ENCODE measurements at places on chromosomes 5 and 9.

GRCh38 chr9:14314424-14314928 is 535 bp upstream of the NFIB start:
- DNase-seq = peak; percentile 77

DNA sequence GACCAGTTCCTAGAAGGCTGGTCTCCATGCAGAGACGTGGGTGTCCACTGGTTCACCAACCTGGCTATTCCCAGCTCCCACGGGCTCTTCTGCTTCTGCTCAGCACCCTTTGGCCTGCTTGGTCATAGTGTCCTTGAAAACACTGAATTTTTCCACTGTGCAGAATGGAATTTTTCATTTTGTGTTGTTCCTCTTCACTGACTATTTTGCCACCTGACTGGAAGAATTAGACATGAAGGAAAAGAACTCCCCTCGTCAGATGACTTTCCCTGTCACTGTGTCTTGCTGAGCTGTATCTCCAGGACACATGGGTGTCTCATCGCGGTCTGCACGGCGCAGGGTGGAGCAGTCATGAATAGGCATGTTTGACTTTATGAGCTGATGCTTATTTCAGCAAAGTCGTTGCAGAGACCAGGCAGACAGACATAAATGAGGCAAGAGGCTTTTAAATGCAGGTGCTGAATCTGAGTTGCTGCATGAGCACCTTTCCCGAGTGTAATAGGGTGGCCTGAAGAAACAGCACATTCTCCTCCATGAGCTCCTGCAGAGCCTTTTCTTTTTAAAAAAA is 50.2 kb upstream of the SEMA4D start:
- DNase-seq = no peak

GRCh38 chr9:120857481-120857880 is 14.8 kb upstream of the PSMD5 start:
- no peak for DNase-seq

DNA sequence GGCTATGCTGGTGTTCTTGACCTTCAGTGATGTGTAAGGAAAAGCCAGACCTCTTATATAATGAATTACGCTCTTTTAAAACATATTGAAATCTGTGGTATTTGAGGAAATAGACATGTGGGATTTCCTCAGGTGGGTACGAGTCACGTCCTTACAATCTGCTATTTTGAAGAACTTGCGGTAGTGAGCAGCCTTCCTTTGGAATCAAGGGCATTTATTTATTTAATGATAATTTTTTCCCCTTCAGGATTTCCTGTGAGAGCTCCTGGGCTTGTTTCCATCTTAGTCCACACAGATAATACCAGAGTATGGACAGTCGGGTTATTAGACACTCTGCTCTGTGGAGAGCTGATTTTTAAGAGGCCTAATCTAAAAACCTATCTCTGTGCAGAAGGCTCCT is 167.9 kb downstream of the ARHGEF28 start:
- DNase-seq = no peak

- no peak for DNase-seq
Observed at GRCh38 chr9:100126423-100126822, 27.4 kb downstream of the INVS start.

DNA sequence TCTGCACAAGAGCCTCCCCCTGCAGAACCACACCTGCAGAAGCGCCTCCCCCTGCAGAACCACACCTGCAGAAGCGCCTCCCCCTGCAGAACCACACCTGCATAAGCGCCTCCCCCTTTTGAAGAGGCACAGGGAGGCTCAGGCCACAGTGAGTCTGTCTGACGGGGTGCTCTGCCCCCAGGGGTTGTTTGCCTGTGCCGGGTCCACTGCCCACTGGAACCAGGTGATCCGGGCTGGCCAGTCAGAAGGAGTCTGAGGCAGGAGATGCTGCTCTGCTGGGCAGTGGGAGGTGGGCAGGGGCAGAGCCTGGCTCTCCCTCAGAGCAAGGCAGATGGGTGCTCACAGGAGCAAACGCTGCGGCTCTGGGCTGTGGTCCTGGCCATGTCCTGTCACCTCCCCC is 60.8 kb upstream of the RNU6ATAC start:
- no peak for DNase-seq

DNA sequence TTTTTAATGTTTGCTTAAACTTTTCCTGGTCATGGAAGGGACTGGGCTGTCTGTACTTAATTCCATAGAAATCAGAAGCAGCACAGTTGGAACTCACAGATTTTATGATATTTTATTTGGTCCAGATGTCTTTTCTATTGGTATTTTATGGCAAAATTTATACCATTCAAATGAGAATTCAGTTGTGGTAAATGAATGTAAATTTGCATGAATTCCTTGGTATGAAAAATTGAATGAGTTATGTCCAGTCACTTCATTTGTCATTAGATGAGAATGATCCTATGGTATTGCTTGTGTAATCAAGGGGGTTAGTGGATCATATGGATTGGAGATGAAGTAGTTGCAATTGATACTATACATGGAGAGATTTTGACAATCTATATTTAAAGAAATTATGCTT is 188.0 kb downstream of the KDM4C start:
- DNase-seq = peak; percentile 40

GRCh38 chr5:65451436-65451835 is 30.3 kb downstream of the ADAMTS6 start:
- peak; percentile 24 for DNase-seq

DNA sequence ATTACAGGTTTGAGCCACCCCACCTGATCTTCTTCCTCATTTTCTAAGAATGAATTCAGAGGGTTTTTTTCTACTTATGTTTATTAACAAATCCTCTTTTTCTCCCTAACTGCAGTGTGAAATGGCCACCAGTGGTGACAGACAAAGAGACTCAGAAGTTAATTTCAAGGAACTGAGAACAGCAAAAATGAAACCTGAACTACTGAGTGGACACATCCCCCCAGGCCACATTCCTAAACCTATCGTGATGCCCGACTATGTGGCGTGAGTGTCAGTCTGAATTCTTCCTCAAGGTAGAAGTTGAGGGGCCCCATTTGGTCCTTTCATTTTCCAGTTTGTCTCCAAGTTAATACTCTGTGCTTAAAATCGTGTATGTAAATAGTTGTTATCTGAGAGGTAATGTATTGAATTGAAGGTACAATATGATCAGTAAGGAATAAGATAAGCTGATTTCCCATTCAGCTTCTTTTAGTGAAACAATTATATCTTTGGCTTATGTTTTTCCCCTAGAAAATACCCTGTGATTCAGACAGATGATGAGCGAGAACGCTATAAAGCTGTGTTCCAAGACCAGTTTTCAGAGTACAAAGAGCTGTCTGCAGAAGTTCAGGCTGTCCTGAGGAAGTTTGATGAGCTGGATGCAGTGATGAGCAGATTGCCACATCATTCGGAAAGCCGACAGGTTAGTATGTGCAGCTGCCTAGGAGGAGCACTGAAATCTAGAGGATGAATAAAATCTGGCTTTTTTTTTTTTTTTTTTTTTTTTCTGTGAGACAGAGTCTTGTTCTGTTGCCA is 17.7 kb downstream of the MARVELD2 start:
- DNase-seq = no peak

- no peak for DNase-seq
Observed at GRCh38 chr9:100228352-100228869, 124.3 kb downstream of the TEX10 start.

DNA sequence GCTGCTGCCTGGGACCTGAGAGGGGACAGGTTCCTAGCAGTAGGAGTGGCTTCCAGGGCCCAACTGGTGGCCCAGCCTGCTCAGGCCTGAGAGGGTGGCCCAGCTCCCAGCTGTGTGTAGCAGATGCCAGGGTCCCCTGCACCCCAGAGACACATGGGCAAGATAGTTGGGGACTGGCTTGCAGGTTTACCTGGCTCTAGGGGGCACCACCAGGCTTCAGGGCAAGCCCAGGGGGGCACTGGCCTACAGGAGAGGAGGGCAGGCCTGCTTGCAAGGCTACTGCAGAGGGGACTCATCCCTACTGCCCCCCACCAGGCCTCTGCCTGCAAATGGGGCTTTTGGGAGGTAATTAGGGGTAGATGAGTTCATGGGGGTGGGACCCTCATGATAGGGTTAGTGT is 123.3 kb downstream of the ZNF354C start:
- DNase-seq = no peak

DNA sequence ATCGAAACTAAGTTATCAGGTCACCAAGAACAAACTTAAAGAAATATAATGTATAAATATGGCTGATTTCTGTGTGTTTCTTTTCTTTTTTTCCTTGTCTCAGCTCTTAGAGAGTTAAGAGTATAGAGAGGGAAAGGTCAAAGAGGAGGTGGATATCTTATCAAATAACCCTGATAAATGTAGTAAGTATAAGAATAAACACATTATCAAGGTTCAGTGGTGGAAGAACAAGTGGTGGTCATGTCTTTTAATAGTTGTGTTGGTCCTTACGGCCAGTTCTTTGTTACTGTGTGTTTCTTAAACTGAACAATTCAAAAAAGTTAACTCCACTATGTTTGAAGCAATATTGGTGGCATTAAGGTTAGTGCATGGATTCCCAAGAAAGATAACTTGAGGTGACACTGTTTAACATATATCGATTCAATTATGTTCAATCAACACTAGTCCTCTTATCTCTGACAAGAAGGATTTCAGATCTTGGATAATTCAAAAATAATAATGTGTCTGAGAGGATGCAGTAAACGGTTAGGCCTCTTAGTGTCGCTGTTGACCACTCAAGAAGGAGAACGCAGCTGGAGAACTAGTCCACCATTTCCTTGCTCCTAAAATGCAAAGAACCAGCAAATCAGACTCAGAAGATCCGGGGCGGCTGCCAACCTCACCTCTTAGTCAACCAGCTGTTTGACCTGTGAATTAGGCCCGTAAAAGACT is at the start of gene PCDHGA3:
PCDHGA3 (plus strand) TSS at position 588 of the 711 bp plus-strand sequence. CDS start 205 bp downstream, outside the sequence.
- DNase-seq = peak; percentile 64

GRCh38 chr9:114798780-114799427 is 6.9 kb downstream of the TNFSF15 start:
- no peak for DNase-seq

DNA sequence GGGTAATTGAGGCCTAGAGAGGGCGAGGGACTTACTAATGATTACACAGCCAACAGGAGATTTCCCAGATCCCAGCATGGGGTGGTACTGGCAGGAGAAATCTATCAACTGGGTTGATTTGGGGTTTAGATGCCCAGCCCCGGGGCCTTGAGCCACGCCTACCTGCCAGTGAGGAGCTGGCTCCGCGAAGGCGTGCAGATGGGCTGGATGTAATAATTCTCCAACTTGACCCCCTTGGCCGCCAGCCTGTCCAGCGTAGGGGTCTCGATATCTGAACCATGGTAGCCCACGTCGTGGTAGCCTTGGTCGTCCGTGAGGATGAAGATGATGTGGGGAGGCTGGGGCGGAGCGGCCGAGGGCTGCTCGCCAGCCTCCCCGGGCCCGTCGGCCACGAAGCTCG is 804 bp downstream of the ARSI start:
- DNase-seq = no peak

DNA sequence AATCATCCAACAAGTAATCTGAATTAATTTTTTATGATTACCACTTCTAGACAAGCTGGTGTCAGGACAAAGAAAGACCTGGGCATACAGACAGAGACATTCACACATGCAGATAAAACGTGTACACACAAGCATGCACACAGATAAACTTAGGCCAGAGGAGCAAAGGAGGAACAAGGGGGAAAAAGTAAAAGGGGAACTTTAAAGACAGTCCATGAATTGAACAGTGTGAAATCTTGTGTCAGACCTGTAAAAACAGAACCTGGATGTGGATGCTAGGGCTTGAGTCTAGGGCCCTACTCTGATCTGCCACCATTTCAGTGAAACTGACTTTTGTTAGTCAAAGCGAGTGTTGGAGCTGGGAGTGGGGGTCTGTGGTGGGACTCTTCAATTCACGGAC is 11.2 kb upstream of the ZSWIM6 start:
- no peak for DNase-seq

DNA sequence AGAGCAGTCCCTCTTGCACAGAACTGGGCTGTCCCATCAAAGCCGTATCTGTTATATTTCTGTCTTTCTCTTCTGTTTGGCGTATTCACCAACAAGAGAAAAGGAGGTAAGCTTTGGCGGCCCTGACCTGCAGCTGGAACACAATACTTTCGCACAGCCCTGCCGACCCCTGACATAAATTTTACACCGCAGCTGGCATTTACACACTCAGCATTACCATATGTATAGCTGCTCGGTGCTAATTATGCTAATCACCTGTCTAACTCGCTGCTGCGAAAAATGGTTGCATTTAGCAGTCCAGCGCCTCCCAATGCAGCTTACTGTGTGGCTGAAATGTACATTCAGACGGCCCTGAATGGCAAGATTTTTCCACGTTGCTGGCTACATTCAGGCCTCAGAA is 20.8 kb downstream of the PTCH1 start:
- no peak for DNase-seq

DNA sequence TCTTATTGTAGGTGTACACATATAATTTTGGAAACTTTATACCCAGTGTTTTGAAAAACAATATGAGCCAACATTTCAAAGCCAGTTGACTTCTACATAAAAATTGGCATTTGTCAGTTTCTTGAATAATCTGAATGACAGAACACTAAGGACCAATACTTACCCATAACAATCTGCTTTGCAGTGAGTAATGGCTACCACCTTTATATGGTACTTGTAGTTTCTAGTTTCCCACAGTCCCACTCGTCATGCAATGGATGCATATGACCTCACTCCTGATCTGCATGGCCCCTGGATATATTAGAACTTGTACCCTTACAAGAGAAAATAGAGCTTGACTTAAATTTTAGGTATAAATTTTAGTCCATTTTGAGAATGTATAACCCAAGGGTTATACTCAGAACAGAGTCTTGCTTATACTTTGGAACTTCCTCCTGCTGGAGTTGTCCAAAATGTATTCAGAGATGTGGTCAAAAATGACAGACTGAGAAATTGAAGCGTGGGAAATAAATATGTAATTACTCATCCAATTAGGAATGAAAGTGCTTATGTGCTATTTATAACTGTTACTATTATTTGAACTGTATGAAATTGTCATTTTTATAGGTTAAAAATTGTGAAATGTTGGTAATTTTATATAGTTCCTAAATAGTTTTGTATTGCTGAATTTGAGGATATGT is 19.5 kb downstream of the XRCC4 start:
- peak; percentile 78 for DNase-seq

GRCh38 chr5:90613459-90613858 is 54.9 kb downstream of the ADGRV1 start:
- no peak for DNase-seq

- peak; percentile 44 for DNase-seq
Observed at GRCh38 chr9:36873247-36873875, 160.7 kb downstream of the PAX5 start.

GRCh38 chr5:176835918-176836317 is 25.6 kb downstream of the UNC5A start:
- no peak for DNase-seq

GRCh38 chr5:23703940-23704855 is 196.8 kb downstream of the PRDM9 start:
- DNase-seq = no peak

Data from fibroblast of skin of scalp (primary cell).